ENCODE measurements at places on chromosomes 1 and 21.
A peak's percentile ranks its signal among the peaks of the same experiment; 100 is the strongest.

- H3K4me3 ChIP-seq, result no peak overlapping the region
- no peaks in the 10 kb centered on the region for H3K27me3 ChIP-seq
- H3K27ac ChIP-seq, result no peak overlapping the region
- DNase-seq, result no peak
These were observed 254.1 kb downstream of the AJAP1 start for GRCh38 chr1:4908486-4908885.

- H3K27ac ChIP-seq, result no peak overlapping the region
- no peaks in the 10 kb centered on the region for H3K27me3 ChIP-seq
- DNase-seq, result no peak
- no peak overlapping the region for H3K4me3 ChIP-seq
These were observed 63.2 kb downstream of the WNT9A start for GRCh38 chr1:227884370-227885134.

DNA sequence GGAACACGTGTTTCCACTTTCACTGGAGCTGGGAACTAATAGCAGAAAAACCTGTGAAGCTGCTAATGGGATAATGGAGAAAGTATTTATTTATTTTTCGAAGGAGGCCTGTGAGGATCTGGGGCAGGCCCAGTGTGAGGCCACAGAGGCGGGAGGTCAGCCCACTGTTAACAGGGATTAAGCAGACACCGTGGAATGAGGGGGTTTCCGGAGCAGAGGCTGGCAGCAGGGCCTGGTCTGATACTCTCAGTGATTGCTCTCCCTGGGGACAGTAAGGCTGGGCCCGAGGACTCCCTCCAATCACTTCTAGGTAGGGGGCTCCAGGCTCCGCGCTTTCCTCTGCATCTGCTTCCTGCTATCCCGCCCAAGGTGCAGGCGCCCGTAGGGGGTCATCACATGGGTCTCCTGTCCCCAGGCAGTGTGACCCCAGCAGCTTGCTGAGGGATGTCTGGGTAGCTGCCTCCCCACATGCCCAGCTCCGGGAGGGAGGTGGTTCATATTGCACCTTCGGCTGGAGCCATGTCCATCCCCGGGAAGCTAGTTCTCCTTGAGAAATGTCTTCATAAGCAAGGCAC is 28.8 kb upstream of the CDCA8 start:
- H3K27me3 ChIP-seq, result no peaks in the 10 kb centered on the region
- H3K4me1 ChIP-seq, result peaks cover 12% of the 10 kb centered on the region
- DNase-seq, result no peak
- H3K27ac ChIP-seq, result no peak overlapping the region
- H3K4me3 ChIP-seq, result no peak overlapping the region

- H3K4me3 ChIP-seq, result no peak overlapping the region
- no peak for DNase-seq
- peaks cover 7% of the 10 kb centered on the region for H3K4me1 ChIP-seq
- H3K27me3 ChIP-seq, result peaks cover 44% of the 10 kb centered on the region
- no peaks in the 10 kb centered on the region for H3K36me3 ChIP-seq
- H3K27ac ChIP-seq, result no peak overlapping the region
These were observed 137.4 kb upstream of the BARHL2 start for GRCh38 chr1:90854397-90854924.

DNA sequence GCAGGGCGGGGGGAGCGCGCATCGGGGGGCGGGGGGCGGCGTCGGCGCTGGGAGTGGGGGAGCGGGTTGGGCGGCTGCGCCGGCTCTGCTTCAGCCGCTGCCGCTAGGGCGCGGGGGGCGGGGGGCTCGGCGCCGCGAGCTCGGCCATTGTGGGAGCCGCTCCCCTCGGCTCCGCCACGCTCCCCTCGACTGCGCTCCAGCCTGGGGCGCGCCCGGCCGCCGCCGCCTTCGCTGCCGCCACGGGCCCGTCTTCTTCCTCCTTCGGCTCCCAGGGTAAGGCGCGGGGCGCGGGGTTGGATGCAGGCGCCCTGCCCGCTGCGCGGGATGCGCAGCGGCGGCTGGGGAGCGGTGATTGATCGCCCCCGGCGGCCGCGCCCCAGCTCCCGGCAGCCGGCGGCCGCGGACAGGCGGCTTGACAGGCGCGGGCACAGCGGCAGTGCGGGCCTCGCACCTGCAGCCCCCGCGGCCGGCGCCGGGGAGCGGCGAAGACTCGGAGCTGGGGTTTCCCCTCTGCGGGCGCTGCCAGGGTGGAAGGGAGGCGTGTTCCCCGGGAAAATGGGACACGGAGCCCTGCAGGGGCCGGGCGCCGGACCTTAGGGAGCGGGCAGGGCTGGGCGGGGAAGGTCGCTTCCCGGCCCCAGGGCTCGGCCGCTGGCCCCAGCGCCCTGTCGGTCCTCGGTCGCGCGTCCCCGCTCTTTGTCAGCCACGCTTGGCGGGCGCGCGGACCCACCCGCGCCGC is 55.3 kb downstream of the NDUFS5 start:
- no peak for DNase-seq
- peaks cover 5% of the 10 kb centered on the region for H3K4me1 ChIP-seq
- no peaks in the 10 kb centered on the region for H3K36me3 ChIP-seq
- H3K27me3 ChIP-seq, result peaks cover 21% of the 10 kb centered on the region
- H3K27ac ChIP-seq, result no peak overlapping the region

- peaks cover 12% of the 10 kb centered on the region for H3K4me1 ChIP-seq
- peaks cover 26% of the 10 kb centered on the region for H3K27me3 ChIP-seq
- no peaks in the 10 kb centered on the region for H3K36me3 ChIP-seq
- no peak overlapping the region for H3K4me3 ChIP-seq
- no peak overlapping the region for H3K27ac ChIP-seq
These were observed 59.8 kb downstream of the MAB21L3 start for GRCh38 chr1:116170721-116171589.

GRCh38 chr1:246519514-246519913 is 12.4 kb upstream of the SMYD3 start:
- no peak overlapping the region for H3K4me3 ChIP-seq
- DNase-seq, result no peak
- no peaks in the 10 kb centered on the region for H3K4me1 ChIP-seq
- H3K27me3 ChIP-seq, result no peaks in the 10 kb centered on the region
- no peaks in the 10 kb centered on the region for H3K36me3 ChIP-seq

GRCh38 chr1:50452700-50453099 is 29.5 kb upstream of the DMRTA2 start:
- H3K4me1 ChIP-seq, result no peaks in the 10 kb centered on the region
- H3K36me3 ChIP-seq, result no peaks in the 10 kb centered on the region
- H3K27me3 ChIP-seq, result no peaks in the 10 kb centered on the region
- H3K27ac ChIP-seq, result no peak overlapping the region
- DNase-seq, result no peak

DNA sequence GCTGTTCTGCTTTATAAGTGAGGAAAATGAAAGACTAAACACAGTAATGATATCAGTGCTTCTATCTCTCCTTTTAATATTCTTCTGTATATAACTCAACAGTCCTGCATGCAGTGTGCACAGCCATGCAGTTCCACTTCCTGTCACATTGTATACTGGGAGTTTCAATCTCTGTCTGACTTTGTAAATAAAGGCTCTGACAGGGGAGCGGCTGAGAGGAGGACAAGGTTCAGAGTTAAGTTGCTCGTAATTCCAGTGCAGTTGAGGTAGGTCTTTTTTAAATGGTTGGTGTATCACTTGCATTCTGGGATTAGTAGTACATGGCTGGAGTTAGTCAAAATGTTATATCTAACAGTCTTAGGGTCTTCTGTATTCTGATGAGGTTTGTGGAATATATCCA is 264.5 kb downstream of the OLFM3 start:
- H3K4me1 ChIP-seq, result no peaks in the 10 kb centered on the region
- DNase-seq, result no peak
- no peaks in the 10 kb centered on the region for H3K36me3 ChIP-seq
- no peak overlapping the region for H3K4me3 ChIP-seq
- H3K27ac ChIP-seq, result no peak overlapping the region

DNA sequence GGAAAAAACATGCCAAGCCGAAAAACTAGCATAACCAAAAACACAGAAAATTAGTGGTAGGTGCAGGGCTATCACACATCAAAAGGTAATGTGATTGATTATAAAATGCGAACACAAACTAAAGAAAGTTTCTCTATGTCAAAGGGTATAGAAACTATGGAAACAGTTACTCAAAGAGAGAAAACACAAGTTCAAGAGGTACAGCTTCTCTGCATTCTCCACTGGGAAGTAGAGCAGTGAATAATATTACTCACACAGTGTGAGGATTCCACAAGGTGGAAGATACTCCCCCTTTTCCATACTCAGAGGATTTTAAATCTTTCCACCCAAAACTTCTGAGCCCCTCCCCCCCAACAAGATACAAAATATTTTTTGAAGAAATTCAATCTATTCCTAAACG is 18.6 kb downstream of the AKT3 start:
- H3K27ac ChIP-seq, result no peak overlapping the region
- no peaks in the 10 kb centered on the region for H3K27me3 ChIP-seq

DNA sequence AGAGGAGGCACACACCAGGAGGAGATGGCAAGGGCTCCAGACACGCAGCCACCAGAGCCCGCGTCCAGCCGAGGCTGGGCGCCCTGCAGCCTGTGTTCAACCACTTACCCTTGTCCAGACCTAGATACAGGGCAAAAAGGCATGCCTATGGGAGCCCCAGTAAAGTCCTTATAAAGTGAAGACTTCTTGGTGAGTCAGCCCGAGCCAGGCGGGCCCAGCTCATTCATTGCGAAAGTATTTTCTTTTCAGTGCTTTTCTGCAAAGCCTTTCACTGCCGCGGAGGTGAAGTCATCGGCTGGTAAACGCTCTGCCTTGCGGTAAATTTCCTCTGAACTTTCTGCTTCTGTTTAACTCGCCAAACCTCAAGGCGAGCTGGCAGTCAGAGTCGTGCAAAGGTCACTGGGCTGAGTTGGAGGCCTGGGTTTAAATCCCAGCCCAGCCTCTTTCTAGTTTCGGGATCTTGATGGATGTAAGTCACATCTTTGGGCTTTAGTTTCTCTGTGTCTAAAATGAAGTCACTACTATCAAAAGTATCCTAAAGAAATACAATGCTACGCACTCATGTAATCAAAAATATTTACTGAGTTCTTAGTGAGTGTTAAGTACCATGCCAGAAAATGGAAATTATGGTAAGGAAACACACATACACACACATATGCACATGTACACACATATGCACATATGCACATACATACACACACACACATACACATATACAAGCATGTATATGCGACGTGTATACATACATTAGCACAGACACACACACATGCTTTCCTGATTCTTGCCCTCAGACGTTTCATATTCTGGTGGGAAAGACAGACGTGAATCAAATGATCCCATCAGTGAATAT is 54.7 kb upstream of the IFFO2 start:
- no peaks in the 10 kb centered on the region for H3K27me3 ChIP-seq
- no peak for DNase-seq
- no peaks in the 10 kb centered on the region for H3K36me3 ChIP-seq

DNA sequence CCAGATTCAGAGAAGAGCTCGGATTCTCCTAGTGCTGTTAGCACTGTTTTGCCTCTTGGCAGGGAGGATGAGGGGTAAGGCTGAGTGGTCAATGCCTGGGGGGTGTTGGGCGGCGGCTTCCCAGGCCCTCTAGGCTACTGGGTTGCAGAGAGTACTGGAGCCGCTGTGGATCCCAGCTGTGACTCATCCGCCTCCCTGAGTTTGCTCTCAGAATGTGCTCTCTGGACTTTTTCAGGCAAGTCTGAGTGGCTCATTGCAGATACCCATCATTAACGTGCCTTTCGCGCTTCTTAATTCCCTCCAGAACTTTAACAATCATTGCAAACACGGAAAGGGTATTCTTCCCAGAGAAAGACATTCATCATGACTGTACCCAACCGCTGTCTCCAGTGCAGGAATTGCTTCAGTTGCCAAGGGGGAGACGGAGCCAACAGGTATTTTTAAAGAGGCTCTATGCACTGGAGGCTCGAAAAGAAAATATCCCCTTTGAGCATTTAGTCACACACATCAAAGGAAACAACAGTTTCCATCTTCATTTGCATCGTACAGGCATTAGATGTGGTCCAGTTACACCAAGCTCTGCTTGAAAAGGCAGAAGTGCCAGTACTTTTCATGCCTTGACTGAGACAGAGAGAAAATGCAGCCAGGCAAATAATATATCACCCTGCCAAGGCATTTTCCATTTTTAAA is 14.4 kb upstream of the CAMTA1 start:
- no peak overlapping the region for H3K4me3 ChIP-seq
- peak; percentile 42 for DNase-seq
- no peaks in the 10 kb centered on the region for H3K36me3 ChIP-seq

GRCh38 chr1:14842361-14842760 is 243.9 kb downstream of the KAZN start:
- no peak overlapping the region for H3K4me3 ChIP-seq
- no peaks in the 10 kb centered on the region for H3K4me1 ChIP-seq
- H3K27ac ChIP-seq, result no peak overlapping the region
- DNase-seq, result no peak

DNA sequence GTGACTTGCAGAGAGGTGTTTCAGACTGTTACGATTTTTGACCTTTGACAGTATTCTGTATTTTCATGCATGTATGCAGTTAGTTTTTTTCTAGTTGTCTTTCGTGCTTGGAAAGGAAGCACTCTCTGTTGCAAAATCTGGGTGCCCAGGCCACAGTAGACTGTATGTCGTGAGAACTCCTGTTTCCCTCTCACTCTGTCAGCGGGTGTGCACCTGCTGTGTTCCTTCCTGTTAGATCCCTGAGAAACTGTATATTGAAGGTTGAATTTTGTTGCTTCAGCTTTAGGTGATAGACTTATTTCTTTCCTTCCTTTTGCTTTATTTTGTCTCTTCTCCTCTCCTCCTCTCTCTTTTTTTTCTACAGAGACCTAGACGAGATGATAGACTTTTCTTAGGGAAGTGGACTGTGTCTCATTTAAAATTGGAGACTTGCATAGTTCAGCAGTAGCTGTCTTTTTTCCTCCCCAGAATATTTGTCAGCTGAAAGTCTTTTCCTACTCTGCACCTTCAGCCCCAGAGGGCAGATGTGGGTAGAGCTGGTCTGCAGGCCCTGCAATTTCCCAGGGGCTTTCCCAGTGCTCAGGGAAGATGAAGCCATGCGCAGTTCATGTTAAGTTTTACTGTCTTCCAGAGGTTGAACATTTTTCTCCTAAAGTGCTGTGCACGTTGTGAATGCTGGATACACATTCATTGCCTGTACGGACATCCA is 1.4 kb downstream of the TRAPPC10 start:
- H3K4me3 ChIP-seq, result peak overlapping the region; percentile 98

DNA sequence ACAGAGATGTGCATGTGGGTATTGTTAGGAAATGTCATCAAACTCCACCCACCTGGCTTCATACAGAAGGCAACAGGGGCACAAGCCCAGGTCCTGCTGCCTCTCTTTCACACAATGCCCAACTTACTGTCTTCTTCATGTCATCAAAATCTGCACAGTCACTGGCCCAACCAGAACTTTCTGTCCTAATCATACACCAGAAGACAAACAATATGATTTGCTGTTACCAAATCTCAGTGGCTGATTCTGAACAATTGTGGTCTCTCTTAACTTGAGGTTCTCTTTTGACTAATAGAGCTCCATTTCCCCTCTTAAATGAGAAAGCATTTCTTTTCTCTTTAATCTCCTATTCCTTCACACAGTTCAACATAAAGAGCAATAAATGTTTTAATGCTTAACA is 7.7 kb downstream of the HSD3B2 start:
- H3K27me3 ChIP-seq, result no peaks in the 10 kb centered on the region
- H3K27ac ChIP-seq, result no peak overlapping the region
- no peak overlapping the region for H3K4me3 ChIP-seq
- H3K4me1 ChIP-seq, result peaks cover 10% of the 10 kb centered on the region

DNA sequence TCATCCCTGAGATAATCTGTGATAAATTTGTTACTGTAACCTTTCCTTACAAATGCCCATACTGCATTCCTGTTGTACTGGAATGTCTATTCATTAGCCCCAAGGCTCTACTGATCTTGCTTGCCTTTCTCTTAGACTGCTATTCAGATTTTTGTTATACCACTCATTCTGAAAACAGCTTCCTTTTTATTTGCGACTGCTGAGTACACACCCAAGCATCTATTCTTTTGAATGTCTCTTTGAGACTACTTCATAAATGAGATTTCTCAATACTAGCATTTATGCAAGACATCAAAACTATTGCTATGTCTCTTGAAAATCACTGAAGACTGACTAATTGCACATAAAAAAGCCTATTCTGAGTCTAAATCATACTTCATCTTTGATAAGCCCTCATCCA is 38.6 kb downstream of the DENND1B start:
- H3K27me3 ChIP-seq, result no peaks in the 10 kb centered on the region
- no peaks in the 10 kb centered on the region for H3K36me3 ChIP-seq
- H3K4me3 ChIP-seq, result no peak overlapping the region

Measured in GM23338 (cell line).